Stomach (tissue), 19 donors: ENCODE measurements at places on chromosomes 5 and 9. TPM values are rescaled to one million over a fixed set of nuclear protein-coding genes. Genes with fewer than 3 reads are reported as not detected.

DNA sequence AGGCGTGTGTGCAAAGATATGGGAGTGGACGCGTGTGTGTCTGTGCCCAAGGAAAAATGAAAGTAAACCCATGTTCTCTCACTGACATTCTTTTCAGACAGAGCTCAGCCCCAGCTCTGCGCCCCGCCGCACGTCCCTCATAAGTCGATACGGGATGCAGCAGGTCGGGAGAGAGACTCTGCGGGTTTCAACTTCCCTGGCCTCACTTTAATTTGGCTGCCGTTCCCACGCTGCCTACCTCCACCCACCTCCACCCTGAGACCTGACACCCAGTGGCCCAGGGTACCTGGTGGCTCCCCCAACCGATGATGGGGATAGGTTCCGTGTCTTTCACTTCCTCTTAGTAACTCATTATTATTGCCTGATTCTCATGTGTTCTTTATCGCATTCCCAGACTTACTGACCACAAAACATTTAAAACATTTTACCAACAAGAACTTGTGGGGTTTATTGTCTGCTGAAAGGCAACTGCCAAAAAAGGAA, 19.4 kb downstream of the LHX2 start:
- no peak for DNase-seq

DNA sequence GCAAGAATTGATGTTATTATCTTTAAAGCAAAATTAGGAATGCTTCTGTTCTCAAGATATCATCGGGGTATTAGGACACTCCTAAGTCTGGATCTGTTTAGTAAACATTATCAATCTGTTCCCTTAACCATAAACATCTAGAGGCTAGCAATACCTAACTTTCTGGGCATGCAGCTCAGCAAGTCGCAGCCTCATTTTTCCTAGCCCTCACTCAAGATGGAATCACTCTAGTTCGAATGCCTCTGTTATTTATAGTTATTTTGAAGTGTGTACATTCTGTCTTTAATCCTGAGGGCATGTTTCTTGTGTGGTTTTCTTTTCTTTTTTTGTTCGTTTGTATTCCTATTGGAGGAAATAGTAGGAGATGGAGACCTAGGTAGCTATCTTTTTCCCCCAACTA, 66.9 kb downstream of the FER start:
- no peak for DNase-seq

- DNase-seq: no peak
Measured at GRCh38 chr9:118809160-118809625, 560.0 kb downstream of the BRINP1 start.

DNA sequence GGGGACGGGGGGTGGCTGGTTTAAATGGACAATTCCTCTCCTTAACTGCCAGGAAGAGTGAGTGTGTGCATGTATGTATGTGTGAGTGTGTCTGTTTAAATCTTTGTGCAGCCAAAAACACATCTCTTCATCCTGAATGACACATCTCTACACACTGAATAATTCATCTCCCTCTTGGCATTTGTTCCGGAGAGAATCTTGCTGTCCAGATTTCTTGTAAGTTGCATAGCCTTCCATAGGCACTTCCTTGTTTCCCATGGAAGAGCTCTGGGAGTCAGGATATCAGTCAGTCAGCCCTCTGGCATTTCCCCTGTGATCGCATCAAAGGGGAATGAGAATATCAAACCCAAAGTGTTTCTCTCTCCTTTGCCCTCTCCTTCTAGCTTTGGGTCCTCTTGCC, 74.7 kb downstream of the WWC1 start:
- no peak for DNase-seq

GRCh38 chr5:172644266-172644665, 3.2 kb downstream of the NEURL1B start:
- no peak for DNase-seq

DNA sequence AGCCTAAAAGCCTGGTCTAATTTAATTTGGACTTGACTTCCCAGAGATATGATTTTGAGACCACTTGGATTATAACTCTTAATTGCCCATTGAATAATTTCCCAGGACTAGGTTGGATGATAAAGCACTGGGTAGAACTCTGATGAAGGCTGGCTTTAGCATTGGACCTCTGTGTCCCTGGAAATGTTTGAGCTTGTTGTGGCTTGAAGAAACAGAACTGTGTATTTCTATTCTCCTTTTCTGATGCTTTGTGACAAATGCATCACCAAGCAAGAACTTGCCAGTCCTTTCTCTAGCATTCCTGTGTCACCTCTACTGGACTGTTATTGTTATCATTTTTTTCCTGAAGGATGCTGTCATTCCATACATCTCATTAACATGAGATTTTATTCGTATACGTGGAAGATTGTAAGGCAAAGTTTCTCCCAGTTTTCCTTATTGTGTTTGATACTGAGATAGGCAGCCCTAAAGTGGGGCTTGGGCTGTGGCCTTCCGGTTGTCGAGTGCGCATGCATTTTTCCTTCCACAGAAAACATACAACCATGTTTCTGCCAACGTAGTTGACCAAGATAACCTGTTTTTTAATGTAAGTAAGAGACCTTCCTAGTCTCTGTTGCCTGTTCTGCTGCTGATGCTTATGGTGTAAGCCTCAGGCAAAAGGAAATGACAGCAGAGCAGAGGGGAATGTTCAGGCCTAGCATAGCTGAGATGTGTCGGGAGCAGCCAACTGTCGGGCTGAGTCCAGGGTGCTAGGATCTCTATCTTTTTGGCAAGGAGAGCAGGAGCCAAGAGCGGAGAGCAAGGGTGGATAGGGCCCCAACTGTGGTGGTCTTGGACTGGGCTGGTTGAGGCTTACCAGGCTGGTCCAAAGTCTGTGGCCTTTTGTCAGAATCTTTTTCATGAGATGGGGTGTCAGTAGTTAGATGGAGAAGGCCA, 2.3 kb downstream of the NTRK2 start:
- no peak for DNase-seq

GRCh38 chr5:96227957-96228356, 205.1 kb downstream of the PCSK1 start:
- no peak for DNase-seq

PCDHA12 gene
- total RNA-seq: 0.55 TPM

DNA sequence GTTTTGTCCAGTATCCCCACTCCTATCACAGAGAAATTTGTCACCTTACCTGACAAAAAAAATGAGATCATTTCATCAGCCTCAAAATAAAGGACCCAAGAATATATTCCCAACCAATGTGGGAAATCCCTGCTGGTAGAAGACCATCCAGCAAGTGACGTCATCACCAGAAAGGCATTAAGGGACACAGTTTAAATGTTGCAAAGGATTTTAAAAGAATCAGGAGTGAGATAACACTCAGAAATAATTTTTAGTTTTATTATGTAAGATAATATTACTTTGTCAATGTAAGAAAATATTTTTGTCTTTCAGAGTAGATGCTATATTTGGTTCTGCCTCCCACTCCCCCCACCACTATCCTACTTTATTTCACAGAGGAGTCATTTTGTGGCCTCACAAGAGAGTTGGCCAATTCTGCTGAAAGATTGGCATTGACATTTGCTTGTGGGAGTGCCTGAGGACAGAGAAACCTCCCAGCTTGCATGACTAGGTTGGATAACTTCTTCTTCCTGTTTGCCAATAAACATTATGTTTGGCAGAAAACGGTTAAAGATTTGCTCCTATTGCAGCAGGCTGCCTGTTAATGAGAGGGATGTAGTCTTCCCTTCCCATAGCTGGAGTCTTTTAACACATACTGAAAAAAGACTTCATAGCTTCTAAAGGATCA, 288.6 kb upstream of the DAB2 start:
- DNase-seq: no peak

- DNase-seq: peak; percentile 42
Measured at GRCh38 chr9:70100362-70100761, 56.7 kb downstream of the MAMDC2 start.

ITGA2 gene
- total RNA-seq: 0.58 TPM

- DNase-seq: no peak
Measured at GRCh38 chr5:173239233-173239593, 4.2 kb upstream of the NKX2-5 start.
